Kasumi-1 (cell line): ENCODE measurements at places on chromosomes 11 and 22.

- no peak for DNase-seq
These were observed 10.9 kb upstream of the MPEG1 start for GRCh38 chr11:59223611-59224010.

GRCh38 chr22:37062376-37062675 lies 10.8 kb downstream of the KCTD17 start:
- DNase-seq = no peak

DNA sequence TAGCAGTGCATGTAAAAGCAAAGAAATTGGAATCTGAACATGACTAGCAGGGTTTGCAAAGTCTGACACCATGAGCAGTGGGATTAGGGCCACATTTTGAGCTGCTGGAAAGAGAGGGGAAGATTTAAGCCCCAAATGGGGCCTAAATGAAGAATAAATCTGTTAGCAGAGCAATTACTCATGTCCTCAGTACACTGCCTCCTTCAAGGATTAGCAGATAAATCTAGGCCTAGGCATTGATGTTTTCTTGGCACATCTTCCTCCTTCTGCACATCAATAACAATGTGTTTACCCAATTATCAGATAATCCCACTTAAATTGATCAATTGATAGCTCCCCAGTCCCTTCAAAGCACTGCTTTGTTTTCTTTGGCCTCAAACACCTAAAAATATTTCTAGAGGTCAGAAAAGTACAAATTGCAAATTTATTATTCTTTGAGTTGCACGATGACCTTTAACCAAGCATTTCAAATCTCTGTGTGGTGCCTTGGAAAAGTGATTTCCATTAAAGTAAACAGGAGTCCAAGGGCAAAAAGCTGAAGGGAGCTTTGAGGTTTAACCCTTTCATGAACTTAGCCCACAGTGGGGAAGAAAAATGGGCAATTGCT lies 514.7 kb upstream of the CHORDC1 start:
- DNase-seq = no peak

GRCh38 chr11:45022294-45023064 lies 71.8 kb upstream of the TP53I11 start:
- DNase-seq = no peak

- DNase-seq = no peak
These were observed 7.2 kb upstream of the TRABD start for GRCh38 chr22:50178471-50178864.

DNA sequence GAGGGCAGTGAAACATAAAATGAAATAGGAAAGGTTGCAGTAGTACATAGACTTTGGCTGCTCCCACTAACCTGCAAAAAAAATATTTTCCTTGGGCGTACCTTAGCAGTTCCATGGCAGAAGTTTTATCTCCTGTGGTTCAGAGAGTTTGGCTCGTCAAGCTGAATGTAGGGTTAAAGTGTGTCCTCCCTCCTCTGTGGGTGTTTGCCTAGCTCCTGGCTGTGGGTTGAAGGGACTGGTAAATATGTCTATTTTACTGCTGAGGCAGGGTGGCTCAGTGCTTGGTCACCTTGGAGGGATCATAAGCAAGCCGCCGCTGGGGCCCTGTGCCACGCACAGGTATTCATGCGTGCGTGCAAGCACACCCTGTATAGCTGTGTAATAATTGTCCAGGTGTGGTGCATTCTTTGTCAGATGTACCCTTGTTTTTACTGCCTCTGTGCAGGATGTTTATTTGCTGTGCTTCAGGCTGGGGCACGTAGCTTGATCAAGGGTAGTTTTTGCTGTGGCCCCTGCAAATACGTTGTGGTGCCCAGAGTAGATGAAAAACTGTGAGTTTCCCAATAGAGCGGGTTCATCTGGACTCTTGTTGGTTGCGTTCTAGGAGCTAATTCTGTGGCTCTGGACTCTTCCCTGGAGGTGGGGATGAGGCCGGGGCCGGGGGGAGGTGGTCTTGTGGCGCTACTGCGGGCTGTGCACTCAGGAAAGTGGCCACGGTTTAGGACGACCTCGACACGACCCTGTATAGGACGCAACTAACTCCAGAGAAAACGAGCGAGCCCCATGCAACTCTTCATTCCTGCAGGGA lies 732 bp upstream of the SORL1 start:
- no peak for DNase-seq

GRCh38 chr11:43987384-43988039 lies 45.1 kb downstream of the C11orf96 start:
- no peak for DNase-seq

GRCh38 chr22:21031545-21032036 lies 770 bp downstream of the SLC7A4 start:
- DNase-seq = no peak

DNA sequence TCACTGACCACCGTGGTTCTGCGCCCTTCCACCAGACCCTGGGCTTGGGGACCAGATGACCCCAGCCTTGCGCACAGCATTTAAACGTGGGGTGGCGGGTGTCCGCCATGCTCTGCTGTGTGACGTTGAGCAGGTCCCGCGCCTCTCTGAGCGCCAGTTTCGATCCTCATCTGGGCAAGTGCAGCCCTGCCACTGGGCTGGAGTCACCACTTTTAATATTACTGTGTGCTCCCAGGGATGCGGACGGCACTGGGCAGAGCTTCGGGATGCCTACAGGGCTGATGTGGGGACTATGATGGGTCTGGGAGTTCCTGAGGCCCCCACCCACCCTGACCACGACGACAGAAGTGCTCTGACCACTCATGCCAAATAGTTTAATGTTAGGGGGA lies 1.2 kb upstream of the NUDT8 start:
- no peak for DNase-seq

- DNase-seq = no peak
These were observed 14.8 kb upstream of the TPBGL start for GRCh38 chr11:75225794-75226193.

- no peak for DNase-seq
These were observed 21.5 kb upstream of the CBX7 start for GRCh38 chr22:39173787-39174497.

GRCh38 chr11:102794382-102794781 lies 3.6 kb downstream of the MMP1 start:
- peak; percentile 54 for DNase-seq

- DNase-seq = no peak
These were observed 29.9 kb downstream of the FGF4 start for GRCh38 chr11:69745201-69745600.

DNA sequence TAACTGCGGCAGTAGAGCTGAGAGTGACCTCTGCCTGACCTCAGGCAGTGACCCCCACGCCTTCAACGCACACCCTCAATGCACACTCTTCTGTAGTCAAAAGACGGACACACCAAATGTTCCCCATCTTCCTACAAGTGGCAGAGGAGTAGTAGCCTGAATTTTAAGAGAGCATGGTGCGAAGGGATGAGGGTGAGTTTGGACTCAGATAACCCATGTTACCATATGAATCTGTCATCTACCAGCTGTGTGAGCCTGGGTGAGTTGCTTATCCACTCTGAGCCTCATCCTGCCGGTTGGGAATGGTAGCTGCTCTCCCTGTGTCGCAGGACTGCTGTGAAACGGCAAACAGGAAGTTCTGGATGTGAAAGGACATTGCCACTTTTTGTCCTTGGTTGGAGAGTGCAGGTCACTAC lies 20.6 kb upstream of the ROBO3 start:
- DNase-seq = no peak

DNA sequence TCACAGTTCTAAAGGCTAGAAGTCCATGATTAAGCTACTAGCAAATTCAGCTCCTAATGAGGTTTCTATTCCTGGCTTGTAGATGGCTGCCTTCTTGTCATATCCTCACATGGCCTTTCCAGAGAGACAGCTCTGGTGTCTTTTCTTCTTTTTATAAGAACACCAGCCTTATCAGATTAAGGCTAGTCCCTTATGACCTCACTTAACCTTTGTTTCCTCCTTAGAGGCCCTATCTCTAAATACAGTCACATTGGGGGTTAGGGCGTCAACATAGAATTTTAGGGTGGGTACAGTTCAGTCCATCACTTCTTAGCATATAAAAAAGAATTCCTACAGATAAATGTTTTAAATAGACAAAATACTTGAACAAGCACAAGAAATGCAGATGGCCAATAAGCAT lies 18.2 kb upstream of the CLPB start:
- no peak for DNase-seq

GRCh38 chr11:117218133-117218915 lies 13.5 kb downstream of the PCSK7 start:
- no peak for DNase-seq
